MV-4-11 (cell line): ENCODE measurements at places on chromosomes 12 and 14.
A peak's percentile ranks its signal among the peaks of the same experiment; 100 is the strongest.

DNA sequence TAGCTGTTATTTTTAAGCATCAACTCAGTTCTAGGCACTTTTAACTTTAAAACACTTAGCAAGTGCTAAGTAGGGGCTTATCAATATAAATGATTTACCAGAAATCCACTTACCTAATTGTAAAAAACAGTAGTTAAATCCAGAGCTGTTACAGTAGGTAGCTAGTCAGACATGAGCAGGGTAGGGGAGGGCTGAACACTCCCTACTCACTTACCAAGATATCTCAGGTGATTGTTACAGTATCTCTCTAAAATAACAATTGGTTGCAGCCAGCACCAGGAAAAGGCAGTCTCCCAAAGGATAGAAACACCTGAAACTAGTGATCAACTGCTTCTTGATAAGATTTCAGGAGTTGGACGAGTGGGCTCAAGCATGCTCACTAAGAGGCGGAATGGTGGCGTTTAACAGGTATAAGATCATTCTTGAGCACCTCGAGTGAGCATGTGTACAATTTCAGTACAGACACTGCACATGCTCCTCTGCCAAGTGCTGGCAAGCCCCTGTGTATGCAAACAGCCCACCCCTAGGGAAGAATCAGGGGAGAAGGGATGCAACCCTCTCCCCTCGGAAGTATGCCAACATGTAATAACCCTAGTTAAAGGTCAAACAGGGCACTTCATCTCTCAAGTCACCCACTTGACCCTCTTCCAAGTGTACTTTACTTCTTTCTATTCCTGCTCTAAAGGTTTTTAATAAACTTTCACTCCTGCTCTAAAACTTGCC is 1113.6 kb upstream of the SEL1L start:
- DNase-seq, result no peak

GRCh38 chr12:20472102-20472782 is 103.9 kb downstream of the PDE3A start:
- no peak for DNase-seq

GRCh38 chr14:47929334-47929733 is 253.9 kb upstream of the MDGA2 start:
- DNase-seq, result peak; percentile 42

DNA sequence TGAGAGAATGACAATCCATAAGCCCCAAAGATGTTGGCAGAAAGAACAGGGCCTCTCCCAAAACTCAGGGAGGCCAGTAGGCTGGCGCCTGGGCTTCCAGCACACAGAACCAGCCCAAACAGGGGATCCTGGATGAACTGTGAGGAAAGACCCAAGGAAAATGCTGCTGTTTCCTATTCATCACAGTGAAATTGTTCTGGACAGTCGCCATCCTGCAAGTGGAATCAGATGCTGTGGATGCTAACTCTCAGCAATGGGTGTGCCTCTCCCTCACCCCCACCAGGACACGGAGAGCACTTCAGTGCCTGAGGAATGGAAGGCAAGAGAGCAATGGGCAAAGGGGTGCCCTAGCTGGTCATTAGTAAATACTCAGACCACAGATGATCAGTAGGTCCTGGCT is 80.8 kb downstream of the ANO2 start:
- DNase-seq, result no peak

GRCh38 chr12:12684375-12685106 is 11.4 kb downstream of the GPR19 start:
- peak; percentile 4 for DNase-seq
